ENCODE measurements at places on chromosomes 6 and 20.

GRCh38 chr20:47269309-47270165 lies 87.0 kb downstream of the ZMYND8 start:
- DNase-seq, result no peak

DNA sequence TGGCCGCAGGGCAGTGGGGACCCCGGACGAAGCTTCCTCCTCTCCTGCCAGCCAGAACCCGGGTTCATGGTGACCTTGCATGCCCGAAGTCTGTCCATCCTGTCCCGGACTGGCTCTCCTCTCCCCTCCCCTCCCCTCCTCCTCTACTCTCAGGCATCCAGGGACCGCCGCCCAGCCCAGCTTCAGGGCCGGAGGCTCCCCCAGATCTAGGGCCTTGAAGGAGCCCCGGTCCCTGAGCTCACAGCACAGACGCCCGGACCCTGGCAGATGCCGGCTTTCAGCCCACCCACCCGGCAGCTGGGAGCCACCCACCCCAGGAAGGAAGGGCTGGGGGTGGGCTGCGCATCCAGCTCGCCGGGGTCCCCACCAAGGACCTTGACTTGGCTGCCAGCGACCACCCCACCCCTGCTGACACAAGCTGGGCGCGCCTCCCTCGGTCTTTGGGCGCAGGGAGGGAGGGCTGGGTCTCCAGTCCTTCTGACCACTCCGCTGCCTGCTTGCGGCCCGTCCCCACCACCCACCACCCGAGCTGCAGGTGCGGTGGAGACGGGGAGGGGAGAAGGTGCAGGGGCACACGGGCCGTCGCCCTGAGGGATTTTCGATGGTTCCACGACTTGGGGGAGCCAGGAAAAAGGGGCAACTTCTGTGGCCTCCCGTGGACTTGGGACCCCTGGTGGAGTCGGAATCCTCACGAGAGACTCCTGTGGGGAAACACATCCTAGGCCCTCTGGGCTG lies 5.8 kb upstream of the ABHD16B start:
- DNase-seq, result no peak

GRCh38 chr20:35226126-35226883 lies at the start of gene MMP24:
MMP24 (plus strand) TSS chr20:35226690; CDS start chr20:35226739, 49 bp downstream.
- no peak for DNase-seq

GRCh38 chr20:48238326-48238725 lies 453.0 kb upstream of the SULF2 start:
- DNase-seq, result no peak

GRCh38 chr20:34114809-34115208 lies 2.8 kb upstream of the EIF2S2 start:
- DNase-seq, result no peak
